ENCODE measurements at places on chromosomes 5 and 9. TPM values are rescaled to one million over a fixed set of nuclear protein-coding genes. Genes with fewer than 3 reads are reported as not detected.

Gene CTXN3
- not detected for total RNA-seq

Gene EQTN
- not detected for total RNA-seq

Gene OSMR
- total RNA-seq = 0.17 TPM

Gene TEX48
- 1.1 TPM for total RNA-seq

Gene PCDHB4
- total RNA-seq = not detected

Gene ADRA1B
- not detected for total RNA-seq

Gene PPIC
- not detected for total RNA-seq

Gene C9
- not detected for total RNA-seq

Gene LCN1
- not detected for total RNA-seq

Gene N4BP3
- 2.1 TPM for total RNA-seq

Measured in T-helper 1 cell treated with Interleukin-12 subunit alpha and Interleukin-12 subunit beta and Interleukin-4 antibody, amounts not matched to agents 30 ng/mL and 1 ng/mL, for 36 hours (primary cell).